Caki2 (cell line): ENCODE measurements at places on chromosomes 5 and 9.

GRCh38 chr5:132183723-132184122 lies 43.9 kb downstream of the P4HA2 start:
- DNase-seq, result no peak

DNA sequence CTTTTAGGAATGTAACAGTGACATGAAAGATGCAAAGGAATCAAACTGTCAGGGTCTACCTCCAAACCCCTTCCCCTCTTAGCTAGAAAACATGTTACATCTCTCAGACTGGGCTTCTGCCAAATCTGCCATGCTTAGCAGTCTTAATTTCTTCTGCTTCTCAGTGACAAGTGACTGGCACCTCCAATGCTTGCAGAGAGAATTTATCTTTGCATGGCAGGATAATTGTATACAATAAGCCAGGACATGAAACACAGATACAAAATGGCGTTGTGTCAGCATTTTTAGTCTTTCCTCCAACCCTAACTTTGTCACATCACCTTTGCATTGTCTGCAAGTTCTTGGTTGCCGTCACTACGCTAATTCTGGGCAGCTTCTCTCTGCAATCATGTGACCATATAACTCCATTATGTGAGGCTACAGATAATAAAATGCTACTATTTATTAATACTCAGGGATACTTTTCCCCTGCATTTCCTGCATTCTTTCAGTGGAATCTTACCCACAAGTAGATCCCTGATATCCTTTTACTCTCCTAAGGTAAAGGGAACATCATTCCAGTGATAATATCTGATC lies 89.8 kb downstream of the PLCXD3 start:
- DNase-seq, result no peak

GRCh38 chr5:56512313-56512996 lies 279.3 kb upstream of the ANKRD55 start:
- DNase-seq, result no peak

DNA sequence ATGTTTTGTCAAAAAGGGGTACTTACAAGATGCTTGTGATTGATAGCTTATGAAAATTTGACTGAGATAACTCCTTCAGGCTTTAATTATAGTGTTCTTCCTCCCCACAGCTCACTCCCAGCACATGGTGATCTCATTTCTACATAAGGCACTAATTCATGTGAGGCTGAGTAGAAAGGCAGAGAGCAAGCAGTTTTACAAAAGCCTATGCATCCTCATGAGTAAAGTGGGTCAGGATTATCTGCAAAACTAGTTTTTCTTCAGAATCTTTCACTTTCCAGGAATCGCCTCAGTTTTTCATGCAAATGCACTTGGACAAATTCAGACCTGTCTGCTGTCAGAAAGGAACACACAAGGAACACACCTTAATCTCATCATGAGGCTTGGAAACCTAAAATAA lies 92.1 kb upstream of the FBN2 start:
- no peak for DNase-seq

DNA sequence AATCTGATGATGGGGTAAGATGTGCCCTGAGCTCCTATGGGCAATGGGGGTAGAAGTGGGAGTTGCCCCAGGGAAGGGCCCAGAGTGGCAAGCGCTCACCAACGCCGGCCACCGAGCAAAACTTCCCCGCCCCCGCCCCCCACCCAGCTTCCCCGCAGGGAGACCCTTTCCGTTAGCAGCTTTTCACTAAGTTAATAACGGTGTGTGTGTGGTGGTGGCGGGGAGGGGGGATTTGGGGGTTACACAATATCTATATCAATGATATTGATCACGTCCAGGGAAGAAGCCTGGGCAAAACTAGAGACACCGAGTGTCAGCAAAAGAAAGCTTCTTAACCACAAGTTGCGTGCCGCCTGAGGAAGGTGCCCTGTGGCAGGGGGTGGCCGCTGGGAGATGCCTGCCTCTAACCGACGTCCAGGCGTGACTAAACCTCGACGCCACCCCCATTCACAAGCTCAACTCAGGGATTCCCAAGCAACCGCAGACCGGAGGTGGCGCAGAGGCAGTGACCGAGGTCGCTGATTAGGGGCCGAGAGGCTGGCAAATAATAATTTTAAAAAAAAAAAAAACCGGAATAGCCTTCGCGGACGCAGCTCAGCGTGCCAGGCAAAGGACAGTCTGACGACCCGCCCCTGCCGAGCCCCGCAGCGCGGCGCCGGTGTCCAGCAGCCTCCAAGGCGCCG lies 222.6 kb downstream of the MEF2C start:
- DNase-seq, result no peak

DNA sequence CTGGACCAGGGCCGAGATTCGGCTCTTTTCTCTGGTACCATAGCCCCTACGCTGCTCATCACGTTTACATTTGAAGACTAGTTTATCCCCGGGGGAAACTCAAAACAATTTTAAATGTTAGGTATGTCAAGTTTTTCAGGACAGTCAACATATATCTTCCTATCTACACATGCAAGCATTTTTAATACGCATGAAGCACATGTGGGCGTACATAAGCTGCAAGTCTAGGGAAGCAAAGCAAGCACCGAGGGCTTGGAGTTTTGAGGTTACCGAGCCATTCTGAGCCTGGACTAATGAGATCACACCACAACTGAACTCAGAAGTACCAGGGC lies 154.4 kb downstream of the AUH start:
- DNase-seq, result no peak

GRCh38 chr5:107873877-107874276 lies 203.1 kb upstream of the EFNA5 start:
- no peak for DNase-seq

DNA sequence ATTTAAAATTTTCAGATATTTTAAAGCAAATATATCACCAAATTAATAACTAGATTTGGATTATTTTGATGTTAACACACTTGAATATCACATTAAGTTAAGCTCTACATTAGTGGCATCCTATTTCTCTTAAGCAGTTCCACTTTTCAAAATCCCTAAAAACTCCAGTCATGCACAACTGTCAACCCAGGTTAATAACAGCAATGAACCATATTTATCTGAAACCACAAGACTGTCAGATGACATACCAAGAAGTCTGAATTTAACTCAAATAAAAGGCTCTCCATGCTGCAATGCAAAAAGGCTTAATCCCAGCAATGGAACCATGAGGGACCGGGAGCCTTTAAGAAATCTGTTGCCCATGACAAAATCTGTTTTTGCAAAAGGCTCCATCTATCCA lies 27.5 kb downstream of the FNIP1 start:
- DNase-seq, result no peak

DNA sequence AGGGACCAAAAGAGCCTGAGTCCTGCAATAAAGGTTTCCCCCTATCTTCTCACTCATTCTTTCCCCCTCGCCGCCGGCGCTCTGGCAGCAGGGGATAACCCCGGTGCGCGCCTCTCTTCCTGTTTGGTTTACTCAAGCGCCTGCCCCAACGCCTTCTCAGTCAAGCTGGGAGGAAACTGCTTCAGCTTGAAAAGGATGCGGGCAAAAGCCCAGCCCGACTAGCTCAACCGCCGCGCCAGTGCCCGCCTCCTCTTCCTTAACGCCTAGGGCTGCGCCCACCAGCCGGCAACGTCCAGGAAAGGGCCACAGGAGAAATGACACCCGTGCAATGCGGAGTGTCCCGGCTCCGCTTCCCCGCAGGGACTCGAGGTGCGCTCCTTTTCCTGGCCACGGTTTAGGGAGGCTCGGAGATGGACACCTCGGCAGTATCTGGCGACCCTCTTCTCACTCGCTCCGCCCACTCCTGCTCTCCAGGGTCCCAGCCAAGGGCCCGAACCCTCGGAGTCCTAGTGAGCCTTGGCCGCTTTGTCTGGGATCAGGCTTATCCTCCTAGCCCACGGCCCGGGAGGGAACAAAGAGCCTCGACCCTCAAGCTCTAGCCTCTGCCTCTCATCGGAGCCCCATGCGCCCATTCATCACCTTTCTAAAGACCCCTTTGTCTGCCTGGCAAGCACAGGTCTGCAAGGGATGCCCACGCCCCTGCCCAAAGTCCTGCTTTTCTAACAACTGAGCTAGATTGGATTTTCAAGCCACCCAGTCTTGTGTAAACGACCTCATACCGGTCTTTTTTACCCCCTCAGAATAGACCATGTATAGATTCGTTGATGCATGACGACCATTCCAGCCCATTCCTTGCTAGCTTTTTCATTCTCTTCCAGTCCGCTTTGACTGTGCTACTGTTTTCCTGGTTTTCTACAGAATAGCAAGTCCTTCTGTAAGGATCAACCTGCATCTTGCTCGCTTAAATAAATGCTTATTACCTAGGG lies 2.0 kb downstream of the ST8SIA4 start:
- peak; percentile 4 for DNase-seq

GRCh38 chr9:133253268-133253667 lies 21.7 kb downstream of the ABO start:
- DNase-seq, result no peak

- peak; percentile 93 for DNase-seq
These were observed 739 bp downstream of the CARD9 start for GRCh38 chr9:136372561-136373299.

- no peak for DNase-seq
These were observed 41.6 kb upstream of the HMGCS1 start for GRCh38 chr5:43354774-43355173.
